ENCODE measurements at places on chromosomes 3 and 15.
A peak's percentile ranks its signal among the peaks of the same experiment; 100 is the strongest.

- DNase-seq = no peak
Observed at GRCh38 chr3:42497009-42497731, 5.3 kb upstream of the VIPR1 start.

DNA sequence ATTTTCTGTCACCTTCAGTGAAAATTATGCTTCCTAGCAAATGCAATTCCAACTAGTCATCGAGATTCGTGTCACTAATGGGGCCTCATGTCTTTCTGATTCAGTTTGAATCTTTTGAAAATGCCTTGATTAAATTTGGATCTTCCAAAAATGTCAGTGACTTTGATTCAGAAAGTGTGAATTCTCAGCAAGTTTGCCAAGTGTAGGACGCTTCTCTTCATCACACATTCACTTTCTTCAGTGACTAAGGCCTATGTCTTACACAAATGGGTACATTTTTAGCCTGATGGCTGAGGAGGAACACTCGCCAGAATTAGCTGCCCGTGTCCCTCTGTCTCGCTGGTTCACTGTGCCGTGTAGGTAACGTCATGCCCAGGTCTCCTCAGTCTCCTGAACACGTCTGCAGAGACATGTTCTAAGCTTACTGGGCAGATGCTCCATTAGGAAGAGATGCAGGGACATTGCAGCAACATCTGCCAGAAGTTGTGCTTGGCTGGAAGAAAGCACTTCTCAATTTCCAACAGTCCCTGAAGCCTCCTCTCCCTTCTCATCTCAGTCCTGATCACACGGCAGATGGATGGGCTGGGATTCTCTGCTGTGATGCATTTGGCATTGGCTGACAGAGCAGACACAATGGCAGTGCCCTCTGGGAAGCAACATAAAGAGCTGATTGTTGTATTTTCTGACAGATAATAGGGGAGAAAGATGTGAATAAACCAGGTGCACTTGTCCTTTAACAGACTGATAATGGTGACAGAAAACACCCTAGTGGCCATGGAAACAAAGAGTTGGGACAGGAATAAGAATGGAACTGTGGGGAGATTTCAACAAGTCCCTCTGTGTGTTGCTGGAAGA is 29.1 kb upstream of the LYZL4 start:
- DNase-seq = no peak

DNA sequence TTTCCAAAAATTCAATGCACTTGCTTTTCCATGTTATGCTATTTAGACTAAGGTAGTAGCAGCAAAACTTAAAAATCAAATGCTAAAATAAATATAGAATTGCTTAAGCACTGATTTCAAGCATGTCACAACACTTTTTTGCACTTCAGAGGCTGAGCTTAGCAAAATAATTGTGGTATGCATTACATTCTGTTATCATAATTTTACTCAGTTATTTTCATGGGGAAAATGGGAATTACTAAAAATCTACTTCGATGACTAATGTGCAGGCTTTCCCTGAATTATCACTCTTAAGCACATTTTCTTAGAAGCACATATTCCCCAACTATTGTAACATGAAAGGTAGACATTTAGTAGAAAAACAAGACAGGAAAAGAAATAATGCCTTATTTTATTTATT is 322.4 kb upstream of the CBLB start:
- no peak for DNase-seq

- DNase-seq = no peak
Observed at GRCh38 chr3:46881596-46882376, 4.3 kb downstream of the PTH1R start.

DNA sequence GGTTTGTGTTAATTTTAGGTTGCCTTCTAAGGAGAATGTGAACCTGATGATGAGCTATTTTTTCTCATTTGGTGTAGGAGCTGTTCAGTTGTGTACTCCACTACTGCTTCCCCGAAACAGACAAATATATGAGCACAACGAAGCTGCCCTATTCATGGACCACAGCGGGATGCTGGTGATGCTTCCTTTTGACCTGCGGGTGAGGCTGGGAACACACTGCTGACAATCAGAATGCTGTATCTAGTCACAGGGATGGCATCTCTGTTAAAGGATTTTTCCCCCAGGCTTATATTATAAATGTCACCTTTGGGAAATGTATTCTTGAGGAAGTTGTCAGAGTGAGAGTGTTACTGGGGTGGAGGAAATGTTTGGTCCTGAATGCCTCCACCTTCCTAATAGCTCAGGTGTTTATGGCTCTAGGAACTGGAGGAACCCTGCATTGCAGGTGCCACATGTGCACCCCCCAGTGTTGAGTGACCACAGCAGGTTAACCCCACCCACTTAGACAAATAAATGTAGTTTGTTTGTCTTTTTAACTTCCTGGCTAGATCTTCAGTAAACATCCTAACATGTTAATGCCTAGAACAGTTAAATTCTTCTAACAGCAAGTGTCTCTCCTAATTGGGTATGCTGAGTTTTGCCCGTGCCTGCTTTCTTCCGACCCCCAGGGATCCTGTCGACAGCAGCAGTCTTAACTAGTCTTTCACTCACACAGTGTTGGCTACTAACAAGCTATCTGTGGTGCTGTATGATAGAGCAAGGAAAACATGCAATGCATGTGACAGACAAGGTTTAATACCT is 35.7 kb downstream of the SRP14 start:
- no peak for DNase-seq

- no peak for DNase-seq
Observed at GRCh38 chr3:73098873-73099272, 37.4 kb downstream of the EBLN2 start.

DNA sequence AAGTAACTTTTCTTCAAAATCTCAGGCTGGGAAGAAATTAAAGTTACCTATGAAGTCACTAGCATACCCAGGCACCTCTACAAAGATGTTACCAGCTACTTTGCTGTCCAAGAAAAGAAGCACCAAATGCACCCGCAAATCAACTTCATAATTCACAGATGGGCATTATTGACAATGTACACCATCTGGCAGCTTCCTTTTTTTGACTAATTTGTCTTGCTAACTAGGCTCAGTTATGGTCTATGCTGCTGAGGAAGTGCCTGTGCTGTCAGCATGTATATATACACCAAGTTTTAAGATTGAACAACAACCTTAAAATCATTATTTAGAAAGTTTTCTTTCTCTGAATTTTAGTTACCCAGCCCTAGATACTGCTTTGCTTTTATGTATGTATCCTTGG is 93.8 kb downstream of the NSUN3 start:
- DNase-seq = no peak

- DNase-seq = no peak
Observed at GRCh38 chr3:64444490-64445108, 219.3 kb upstream of the PRICKLE2 start.

DNA sequence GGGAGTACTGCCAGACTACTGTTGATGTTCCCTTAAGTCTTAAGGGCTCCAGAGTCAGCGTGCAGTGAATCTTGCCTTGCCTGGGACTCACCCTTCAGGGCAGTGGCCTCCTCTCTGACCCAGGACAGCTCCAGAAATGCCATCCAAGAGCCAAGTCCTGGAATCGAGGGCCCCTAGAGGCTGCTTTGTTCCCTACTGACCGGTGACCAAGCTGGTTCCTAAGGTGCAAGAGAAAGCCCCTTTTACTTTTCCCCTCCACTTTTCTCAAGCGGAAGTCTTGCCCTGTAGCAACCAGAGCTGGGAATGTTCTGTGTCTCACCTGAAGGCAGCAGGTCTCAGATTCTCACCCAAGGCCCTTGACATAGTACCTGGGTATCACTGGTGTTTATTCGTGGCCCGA is 238.0 kb downstream of the DOCK3 start:
- DNase-seq = no peak

- DNase-seq = no peak
Observed at GRCh38 chr3:186779204-186779603, 4.2 kb upstream of the EIF4A2 start.

DNA sequence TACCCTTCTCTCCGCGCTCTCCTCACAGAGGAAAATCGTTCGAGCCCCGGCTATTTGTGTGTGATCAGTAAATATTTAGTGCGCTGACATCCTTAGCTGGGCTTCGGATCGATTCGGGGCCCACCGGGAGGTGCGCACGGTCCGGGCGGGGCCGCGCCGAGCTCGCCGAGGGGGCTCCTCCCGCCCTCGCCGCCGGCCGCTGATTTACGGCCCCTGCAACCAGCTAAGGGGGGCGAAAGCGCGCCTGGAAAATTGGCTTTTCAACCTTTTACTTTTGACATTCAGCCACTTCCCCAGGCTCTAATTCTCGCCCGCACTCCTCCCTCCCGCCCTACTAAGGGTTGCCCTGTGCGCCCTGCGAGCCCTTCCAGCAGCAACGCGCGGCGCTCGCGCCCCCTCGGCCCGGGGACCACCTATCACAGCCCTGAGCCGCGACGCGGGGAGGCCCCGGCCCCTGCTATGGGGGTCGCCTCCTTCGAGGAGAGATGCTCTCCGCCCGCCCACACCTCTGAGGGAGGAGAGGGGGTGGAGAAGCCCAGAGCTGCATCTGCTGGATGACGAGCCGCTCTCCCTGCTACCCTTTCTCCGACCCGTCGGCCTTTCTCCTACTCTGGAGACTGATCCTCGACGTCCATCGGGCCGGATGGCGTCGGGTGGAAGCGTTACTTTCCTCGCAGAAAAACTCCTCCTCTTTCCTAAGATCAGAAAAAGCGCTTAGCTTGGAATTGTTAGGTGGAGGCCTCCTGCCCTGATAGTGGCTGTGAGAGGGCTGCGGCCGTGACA is 7.8 kb upstream of the NR2F2 start:
- no peak for DNase-seq

- no peak for DNase-seq
Observed at GRCh38 chr3:5579139-5579602, 391.7 kb downstream of the EDEM1 start.

DNA sequence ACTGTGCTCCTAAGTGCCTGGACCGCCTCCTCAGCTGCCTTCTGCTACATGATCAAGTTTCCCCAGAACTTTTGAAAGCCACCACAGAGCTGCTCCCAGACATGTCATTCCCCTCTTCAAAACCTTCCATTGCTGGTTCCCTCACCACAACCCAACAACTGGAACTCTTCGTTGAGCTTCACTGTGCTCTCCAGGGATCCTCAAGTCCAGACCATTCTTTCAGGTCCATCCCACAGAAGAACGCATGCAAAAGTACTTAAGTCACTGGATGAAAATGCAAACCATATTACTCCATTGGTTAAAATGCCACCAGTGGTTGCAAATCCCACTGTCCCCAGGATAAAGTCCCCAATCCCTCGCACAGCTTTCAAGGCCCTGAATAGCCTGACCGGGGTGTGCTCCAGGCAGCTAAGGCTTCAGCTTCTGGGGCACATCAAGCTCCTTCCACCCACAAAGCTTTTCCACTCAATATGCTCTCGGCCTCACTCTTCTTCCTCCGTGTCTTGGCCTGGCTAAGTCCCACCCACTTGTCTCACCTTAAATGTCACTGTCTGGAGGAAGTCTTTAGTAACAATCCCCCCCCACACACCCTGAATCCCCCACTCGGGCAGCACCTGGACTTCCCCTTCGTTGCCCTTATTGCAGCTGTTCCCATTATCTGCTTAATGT is 84.8 kb downstream of the XXYLT1 start:
- DNase-seq = no peak

GRCh38 chr3:149486726-149487125 is 12.2 kb downstream of the TM4SF4 start:
- DNase-seq = no peak

- peak; percentile 4 for DNase-seq
Observed at GRCh38 chr15:23038726-23039142, 635 bp downstream of the TUBGCP5 start.

- DNase-seq = no peak
Observed at GRCh38 chr15:83170474-83171165, 37.0 kb downstream of the HDGFL3 start.

- DNase-seq = no peak
Observed at GRCh38 chr3:190302212-190302867, 19.9 kb downstream of the CLDN1 start.

DNA sequence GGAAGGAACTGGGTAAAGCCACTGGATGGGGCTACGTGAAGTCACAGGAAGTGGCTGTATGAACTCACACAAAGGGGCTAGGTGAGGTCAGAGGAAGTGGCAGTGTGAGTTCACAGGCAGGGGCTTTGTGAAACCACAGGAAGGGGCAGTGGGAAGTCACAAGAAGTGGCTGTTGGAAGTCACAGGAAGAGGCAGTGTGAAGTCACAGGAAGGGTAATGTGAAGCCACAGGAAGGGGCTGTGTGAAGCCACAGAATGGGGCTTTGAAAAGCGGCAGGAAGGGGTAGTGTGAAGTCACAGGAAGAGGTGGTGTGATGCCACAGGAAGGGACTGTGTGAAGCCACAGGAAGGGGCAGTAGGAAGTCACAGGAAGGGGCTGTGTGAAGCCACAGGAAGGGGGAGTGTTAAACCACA is 34.6 kb downstream of the GASK1A start:
- DNase-seq = no peak

- no peak for DNase-seq
Observed at GRCh38 chr3:157098121-157098822, 61.7 kb downstream of the CCNL1 start.

- DNase-seq = no peak
Observed at GRCh38 chr3:196947136-196947859, 5.0 kb upstream of the NCBP2 start.

DNA sequence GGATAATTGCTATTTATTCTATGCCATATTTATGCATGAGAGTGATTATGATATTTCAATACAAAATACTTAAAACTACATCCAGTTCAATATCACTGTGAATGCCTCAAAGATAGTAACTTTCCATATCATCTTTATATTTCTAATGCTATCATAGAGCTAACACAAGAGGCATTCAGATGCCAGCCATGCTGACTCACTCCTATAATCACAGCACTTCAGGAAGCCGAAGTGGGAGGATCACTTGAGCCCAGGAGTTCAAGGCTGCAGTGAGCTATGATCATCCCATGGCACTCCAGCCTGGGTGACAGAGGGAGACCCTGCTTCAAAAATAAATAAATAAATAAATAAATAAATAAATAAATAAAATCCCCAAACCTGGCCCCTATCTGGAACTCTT is 498.7 kb downstream of the EPHA3 start:
- no peak for DNase-seq

DNA sequence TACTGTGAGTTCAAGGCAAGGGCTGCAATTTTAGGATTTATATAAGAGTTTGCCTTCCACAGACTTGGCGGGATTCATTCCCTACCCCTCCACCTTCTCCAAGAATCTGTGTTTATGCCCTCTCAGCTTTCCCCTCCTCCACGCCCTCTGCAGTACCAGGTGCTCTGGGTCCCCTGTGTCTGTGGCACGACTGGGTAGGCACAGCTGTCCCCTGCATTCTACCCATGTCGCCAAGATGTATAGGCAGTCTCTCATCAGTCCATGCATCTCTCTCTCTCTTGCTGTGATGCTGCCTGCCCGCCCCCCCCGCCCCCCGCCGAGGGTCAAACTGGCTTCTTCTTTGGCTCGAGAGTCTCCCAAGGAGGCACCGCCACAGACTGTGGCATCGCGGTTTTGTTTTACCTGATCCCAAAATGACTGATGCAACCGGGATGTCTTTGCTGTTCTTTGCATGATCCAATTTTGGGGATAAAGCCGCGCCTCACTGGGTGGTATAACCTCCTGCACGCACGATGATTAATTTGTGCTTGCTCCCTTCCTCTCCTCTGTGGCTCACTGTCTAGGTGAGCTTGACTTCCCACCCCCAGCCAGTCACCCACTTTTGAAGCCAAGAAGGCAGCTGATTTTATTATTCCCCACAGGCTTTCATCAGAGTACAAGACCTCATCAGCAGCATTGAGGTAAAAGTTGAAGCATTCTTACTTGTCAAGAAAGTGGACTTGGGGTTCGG is 43.7 kb downstream of the EFCAB12 start:
- DNase-seq = no peak

GRCh38 chr3:129976286-129976685 is 1.8 kb downstream of the TRH start:
- no peak for DNase-seq
